AG04450 (cell line): ENCODE measurements at places on chromosomes 1 and 21.

DNA sequence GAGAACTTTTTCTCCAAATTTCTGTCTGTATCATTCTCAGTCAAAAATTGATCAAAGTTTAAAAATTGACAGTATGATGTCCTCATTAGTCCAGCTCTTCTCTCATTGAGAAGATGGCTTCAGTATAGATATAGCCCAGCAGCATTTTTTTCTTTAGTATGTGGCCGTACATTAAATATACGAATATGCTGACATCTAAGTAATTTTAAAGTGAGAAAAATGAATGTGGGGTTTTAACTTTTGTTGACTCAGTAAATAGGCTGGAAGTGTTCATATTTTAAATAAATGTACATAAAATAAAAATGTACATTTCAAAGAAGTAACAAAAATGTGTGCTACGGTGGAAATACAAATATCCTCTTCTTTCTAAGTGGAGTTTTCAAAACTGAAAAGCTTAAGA is 123.5 kb upstream of the PKN2 start:
- DNase-seq = no peak

GRCh38 chr1:202315576-202316168 is 26.1 kb downstream of the UBE2T start:
- peak; percentile 44 for DNase-seq

- no peak for DNase-seq
Observed at GRCh38 chr1:116769104-116769452, 14.8 kb downstream of the CD2 start.

DNA sequence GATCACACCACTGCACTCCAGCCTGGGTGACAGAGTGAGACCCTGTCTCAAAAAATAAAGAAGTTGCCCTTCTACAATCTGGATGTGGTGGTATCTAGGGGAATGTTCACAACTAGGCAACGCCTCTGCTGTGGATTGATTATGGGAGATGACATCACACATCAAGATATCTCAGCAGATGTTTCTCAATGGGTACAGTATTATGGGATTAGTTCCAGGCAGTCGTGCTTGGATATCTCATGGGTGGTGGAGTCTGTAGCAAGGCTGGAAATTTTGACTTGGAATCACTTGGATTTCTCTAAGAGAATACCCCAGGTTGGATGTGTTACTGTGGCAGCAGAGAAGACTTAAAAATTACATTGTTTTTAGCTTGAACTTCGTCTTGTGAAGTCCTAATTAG is 7.7 kb downstream of the IFNAR2 start:
- no peak for DNase-seq

GRCh38 chr21:25964015-25964414 is 206.6 kb downstream of the APP start:
- no peak for DNase-seq

DNA sequence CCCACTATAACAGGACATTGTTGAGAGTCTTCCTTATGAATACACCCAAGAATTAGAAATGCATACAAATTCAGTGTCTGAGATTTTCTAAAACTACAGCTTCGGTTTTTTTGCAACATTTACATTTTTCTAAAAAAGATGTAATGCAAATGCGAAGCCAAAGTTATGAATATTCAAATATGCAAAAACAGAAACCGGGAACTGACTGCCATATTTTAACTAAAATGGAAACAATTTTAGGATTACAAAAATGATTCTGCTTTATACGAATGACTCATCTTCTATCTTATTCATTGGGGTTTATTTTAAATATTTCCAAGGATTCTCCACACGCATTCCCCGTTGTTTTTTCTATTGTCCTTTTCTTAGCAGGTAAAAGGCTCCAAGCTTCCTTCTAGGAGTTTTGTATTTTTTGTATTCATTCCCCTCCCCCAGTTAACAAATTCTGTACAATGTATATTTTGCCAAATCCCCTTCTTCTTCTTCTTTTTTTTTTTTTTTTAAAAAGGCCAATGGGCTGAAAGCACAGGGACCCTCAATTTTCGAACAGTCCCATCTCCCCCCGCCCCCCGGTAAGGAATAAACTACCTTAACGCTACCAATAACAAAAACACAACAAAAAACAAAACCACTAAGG is 1.0 kb downstream of the ARPC5 start:
- no peak for DNase-seq

- DNase-seq = no peak
Observed at GRCh38 chr1:109084563-109085517, 5.7 kb upstream of the TMEM167B start.

GRCh38 chr1:24507405-24507804 is 4.8 kb downstream of the RCAN3 start:
- no peak for DNase-seq

DNA sequence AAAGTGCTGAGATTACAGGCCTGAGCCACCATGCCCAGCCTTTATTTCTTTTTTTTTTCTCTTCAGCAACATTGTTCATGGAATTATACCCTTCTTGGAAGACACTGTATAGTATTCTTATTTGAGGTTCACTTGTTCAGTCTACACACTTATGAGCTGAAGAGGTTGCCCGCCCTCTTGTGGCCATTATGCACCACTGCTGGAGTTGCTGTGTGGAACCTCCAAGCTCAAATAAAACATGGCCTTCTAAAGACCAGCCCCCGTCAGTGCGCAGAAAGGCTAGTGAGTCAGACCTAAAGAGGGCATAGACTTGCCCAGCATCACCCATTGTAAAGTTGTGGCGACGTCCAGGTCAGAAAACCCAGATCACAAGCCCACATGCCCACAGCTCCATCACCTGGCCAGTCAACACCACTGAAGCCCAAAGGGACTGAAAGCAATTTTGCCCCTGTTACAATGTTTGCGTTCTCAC is 20.4 kb downstream of the LURAP1 start:
- peak; percentile 77 for DNase-seq

- no peak for DNase-seq
Observed at GRCh38 chr21:32112195-32112594, 166.7 kb downstream of the MIS18A start.

- no peak for DNase-seq
Observed at GRCh38 chr1:86594284-86594770, 47.4 kb downstream of the CLCA4 start.

- DNase-seq = no peak
Observed at GRCh38 chr1:51215169-51215568, 20.9 kb upstream of the RNF11 start.

DNA sequence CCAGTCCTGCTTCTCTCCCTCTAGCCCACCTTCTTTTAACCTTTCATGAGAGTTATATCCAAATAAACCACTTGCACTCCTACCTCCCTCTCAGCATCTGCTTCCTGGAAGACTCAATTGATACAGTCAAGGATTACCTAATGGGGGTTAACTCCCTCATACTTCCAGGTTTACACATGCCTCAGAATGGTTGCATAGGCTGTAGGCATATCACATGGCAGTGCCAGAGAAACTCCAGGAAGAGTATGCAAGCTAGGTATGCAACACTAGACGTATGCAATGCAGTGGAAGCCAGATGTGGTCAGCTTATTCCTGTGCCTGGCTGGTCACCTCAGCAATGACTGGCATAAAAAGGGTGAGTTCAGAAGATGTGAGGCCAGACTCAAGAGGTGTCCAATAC is 32.7 kb upstream of the VANGL1 start:
- no peak for DNase-seq

DNA sequence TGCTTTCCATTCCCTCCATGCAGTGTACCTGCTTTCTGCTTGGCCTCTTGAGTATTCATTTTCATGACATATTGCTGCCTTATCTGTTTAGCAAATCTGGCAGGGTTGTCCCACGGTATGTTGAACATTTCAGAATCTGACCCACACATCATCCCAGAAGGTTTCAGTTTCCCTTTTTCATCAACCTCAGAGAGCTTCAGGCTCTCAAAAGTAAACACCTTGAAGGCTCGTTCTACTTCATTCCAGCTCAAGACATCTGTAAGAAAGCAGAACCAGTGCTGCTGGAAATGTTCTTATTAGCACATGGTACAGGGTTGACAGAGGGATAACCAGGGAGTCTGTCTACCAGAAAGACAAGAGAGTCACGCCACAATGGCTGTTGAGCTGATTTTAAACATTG is 103.6 kb downstream of the SPAG17 start:
- no peak for DNase-seq

DNA sequence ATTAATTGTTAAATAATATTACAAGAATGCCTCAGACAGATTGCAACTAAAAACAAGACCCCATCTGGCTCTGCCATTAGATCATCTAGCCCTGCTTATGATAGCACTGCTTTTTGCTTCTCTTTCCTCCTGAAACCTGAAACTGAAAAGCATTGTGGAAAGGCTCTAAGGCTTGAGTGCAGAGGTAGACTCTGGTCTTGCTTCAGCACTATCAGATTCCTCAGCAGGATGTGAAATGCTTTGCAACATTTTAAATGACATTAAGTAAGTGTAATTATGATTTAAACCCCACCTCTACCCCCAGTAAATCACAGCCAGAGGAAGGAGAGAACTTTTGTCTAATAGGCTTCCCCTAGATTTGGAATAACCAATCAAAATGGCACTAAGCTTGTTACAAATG is 32.9 kb downstream of the PHC2 start:
- no peak for DNase-seq

DNA sequence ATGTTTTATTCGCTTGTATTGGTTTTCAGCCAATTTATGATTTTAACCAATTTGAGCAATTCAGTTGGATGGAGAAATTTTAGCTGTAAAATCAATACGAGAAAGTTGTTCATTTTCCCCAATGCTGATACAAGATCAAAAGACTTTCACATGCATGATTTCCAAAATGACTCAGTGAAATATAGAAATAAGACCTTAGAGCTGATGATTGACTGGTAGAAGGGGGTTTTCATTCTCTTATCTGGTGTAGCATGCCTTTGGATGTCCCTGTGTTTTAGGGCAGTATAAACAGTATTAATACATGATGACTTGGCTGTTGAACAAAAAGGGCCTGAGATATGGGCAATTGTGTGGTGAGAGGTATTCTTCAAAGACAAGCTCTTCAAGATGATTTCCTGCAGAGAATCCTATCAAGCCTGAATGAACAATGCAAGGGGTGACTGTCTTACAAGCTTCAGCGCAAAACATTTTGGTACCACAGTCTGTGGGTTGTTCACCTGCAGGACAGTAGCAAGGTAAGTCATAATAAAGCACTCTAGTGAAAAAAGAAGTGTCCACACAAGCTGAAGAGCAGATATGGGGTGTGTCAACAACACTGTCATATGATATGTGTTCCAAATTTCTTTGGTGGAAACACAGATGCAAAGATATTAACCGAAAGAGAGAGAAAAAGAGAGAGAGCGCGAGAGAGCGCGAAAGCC is 156.2 kb downstream of the TNFSF18 start:
- DNase-seq = no peak

DNA sequence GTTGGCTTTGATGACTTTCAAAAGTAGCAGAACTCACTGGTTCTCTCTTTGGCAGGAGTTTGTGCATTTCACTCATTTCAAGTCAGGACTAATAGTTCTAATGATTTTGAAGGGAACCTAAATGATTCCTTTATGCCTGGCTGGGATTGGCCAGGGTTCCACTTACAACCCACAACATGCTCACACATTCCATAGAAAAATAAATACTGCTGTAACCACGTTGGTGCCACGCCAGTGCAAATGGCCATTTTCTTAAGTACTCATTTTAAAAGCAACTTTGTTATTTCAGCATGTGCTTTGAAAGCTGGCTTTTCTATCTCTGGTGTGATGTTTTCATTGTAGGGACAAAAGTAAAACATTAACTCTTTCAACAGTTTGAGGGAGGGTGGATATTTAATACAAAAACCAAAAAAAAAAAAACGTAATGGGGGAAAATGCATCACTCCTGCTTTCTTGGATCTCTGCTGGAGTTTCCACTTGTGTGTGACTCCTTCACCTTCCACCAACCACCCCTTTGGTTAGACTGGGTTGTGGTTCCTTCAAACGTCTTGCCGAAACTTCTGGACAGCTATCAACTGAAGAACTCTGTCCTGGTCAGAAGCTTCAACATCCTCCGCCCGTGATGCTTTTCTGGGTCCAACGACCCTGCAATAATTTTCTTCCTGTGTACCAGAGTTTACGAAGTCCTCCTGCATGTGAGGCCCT is 300.4 kb upstream of the RUNX1 start:
- no peak for DNase-seq

DNA sequence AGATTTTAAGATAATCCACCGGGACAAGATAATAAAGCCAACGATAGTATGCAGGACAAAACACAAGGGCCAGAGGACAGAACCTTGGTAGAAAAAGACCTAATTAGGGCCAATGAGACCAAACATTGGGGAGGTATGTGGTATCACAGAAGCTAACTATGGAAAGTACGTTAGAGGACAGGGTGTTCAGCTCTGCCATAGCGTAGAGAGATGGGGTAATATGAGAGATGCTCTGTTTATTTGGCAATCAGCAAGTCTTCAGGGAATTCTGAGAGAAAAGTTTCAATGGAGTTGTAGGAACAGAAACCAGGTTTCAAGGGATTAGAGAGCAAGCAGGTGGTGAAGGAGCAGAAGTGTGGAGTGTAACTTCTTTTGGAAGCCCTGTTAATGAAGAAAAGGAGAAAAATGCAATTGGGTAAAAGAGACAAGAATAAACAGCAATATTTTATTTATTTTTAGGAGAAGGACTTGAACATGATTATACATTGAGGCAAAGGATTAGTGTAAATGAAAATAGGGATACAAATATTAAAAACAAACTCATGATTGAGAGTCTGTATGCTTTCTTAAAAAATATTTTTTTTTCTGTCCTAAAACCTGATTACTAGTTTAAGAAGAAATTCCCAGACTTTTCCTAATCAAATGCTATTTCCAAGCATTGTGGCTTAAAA is 24.0 kb downstream of the EEIG2 start:
- no peak for DNase-seq

DNA sequence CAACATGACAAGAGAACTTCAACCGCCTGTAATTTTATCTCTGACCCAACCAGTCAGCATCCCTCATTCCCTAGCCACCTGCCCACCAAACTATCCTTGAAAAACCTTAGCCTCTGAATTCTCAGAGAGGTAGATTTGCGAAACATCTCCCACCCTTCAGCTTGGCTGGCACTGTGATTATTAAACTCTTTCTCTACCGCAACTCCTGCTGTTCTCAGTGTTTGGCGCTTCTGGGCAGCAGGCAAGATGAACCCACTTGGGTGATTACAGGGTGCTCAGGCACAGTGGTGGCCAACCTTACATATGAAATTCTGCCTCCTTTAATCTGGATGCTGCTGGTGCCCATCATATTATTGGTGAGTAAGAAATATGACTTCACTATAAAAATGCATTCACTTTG is 22.1 kb downstream of the CCDC190 start:
- no peak for DNase-seq

DNA sequence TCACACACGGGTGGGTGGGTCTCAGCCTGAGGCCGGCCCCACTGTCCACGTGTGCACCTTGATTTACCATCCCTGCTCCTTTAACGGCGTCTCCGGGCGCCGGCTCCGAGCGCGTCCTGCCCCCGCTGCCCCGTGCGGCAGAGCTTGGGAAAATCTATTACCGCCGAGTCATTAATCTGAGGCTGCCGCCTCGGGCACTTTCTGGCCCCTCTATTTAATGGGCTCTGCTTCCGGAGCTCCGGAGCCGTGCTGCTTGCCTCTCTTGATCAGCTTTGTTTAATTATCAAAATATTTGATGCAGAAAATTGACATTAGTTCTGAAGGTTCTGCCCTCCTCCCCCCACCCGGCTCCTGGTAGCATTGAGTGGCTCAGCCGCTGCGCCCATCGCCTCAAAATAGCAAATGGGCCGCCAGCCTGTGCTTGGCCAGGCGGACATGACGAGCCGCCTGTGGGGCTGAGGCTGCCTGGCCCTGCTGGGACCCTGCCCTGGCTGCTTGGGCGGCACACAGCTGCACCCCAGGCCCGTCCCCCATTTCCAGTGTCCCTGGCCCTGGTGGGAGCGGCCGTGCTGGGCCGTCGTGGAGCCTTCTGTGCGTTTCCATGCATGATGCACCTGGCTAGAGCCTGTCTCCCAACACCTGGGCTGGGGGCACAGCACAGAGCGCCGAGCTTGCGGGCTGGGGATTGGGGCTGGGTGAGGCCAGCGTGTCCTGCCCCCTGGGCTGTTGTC is 81.6 kb upstream of the TTC34 start:
- DNase-seq = no peak
